ENCODE measurements at places on chromosomes 3 and 15.

DNA sequence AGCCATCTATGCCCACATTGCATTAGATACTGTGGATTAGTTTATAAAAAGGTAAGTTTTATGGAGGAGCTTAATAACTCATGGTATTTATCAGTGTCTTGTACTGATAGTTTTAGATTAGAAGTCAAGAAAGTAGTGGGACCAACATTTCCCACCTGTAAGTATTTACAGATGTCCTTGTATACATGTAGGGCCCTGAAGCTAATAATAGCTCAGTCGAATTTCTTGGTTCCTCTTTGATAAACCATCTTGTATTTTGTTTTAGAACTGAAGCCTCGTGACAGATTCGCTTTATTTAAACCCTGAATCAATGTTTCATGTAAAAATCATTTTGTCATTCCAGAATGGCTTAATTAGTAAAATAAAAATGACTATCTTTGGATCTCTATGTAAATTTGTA lies 73.4 kb downstream of the CRYBG3 start:
- DNase-seq: no peak

DNA sequence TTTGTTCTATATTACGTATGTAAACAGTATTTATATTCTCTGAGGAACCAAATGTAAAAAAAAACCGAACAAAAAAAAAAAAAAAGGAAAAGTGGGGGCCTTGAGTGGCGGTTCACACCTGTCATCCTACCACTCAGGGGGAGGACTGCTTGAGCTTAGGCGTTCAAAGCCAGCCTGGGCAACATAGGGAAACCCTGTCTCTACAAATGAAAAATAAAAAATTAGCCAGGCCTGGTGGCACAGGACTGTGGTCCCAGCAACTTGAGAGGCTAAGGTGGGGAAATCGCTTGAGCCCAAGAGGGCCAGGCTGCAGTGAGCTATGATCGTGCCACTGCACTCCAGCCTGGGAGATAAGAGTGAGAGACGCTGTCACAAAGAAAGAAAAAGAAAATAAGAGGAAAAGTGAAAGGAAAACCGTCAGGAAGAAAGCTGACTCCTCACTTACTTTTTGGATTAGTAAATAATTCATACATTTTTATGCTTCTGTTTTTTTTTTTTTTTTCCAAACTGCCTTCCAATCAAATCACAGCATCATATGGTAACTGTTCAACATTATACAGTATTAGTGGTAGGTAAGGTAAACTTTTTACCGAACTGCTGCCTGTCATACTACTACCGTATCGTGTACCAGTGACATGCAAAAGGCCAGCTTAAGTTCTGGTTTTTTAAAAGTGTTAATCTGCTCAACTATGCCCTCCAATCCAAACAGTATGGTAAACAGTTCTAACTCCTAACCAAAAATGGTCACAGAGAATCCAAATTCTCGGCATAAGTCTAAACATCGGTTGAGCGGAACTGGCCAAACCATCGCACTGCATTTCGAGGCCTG lies 1.2 kb downstream of the PHC3 start:
- DNase-seq: no peak

- no peak for DNase-seq
Observed at GRCh38 chr15:101264911-101265641, 12.2 kb downstream of the SELENOS start.

- DNase-seq: no peak
Observed at GRCh38 chr3:133797396-133798105, 8.1 kb upstream of the SRPRB start.
